ENCODE measurements at places on chromosomes 12 and 14. TPM values are rescaled to one million over a fixed set of nuclear protein-coding genes. Genes with fewer than 3 reads are reported as not detected.

The GABARAPL1 gene
- total RNA-seq = 105 TPM

The A2ML1 gene
- total RNA-seq = not detected

The FOXN4 gene
- total RNA-seq = not detected

The FBLN5 gene
- 3.8 TPM for total RNA-seq

The SLC39A5 gene
- total RNA-seq = 0.85 TPM

The PRKD1 gene
- total RNA-seq = 21.7 TPM

The DAAM1 gene
- total RNA-seq = 27.0 TPM

The B4GALNT1 gene
- 2.8 TPM for total RNA-seq

Data from regular cardiac myocyte (primary cell).